ENCODE measurements at places on chromosomes 12 and 14.

GRCh38 chr14:79961197-79961596, 250.1 kb downstream of the DIO2 start:
- DNase-seq: no peak

- DNase-seq: no peak
Observed at GRCh38 chr12:61412201-61412600, 848.0 kb upstream of the USP15 start.

DNA sequence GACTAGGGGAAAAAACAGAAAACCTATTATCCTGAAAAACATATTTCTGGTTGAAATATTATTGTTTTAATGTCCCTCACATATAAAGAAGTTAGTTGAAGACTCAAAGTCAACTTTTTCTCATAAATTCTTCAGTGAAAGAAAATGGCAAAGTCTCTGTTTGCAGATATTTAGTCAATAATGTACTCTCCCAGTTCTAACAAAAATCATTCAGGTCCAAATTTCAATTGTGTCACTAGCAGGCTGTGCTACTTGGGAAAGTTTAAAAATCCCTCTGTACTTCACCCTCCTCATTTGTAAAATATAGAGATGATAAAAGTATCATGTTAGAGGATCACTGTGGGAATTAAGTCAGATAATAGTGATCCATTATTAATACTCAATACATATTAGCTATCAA, 496.5 kb downstream of the FSCB start:
- DNase-seq: no peak

- DNase-seq: peak; percentile 25
Observed at GRCh38 chr12:113098441-113099028, 37.0 kb downstream of the RASAL1 start.

GRCh38 chr12:63206909-63207308, 55.9 kb upstream of the AVPR1A start:
- no peak for DNase-seq

- DNase-seq: no peak
Observed at GRCh38 chr14:90546767-90547166, 149.9 kb downstream of the CALM1 start.

All from stimulated activated CD8-positive, alpha-beta memory T cell treated with anti-CD3 and anti-CD28 coated beads, Interleukin-12 subunit alpha, Interleukin-12 subunit beta, amount 100 ng/mL, for 4 hours (primary cell).